ENCODE measurements at places on chromosomes 1 and 21.

- no peak for DNase-seq
These were observed 19.7 kb downstream of the ELK4 start for GRCh38 chr1:205612104-205612503.

DNA sequence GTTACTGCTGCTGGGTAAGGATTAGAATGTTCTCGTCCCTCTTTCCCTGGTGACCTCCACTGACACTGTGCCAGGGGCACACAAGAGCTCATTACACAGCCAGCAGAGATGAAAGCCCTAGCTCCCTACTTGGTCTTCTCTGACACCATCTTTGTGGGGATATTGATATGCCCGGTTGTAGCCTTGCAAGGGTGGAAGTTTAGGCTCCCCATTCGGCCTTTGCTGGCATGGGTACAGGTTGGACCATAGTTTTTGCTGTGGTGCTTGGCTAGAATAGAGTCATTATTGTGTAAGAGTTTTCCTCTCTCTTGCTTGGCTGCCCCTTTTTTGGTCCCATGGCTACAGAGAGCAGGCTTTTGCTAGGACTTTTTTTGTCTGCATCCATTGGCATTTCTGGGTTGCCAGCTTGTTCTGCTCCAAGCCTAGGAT, 12.3 kb downstream of the RAB4A start:
- no peak for DNase-seq

- DNase-seq = no peak
These were observed 105.3 kb downstream of the DISP1 start for GRCh38 chr1:222920169-222920568.

DNA sequence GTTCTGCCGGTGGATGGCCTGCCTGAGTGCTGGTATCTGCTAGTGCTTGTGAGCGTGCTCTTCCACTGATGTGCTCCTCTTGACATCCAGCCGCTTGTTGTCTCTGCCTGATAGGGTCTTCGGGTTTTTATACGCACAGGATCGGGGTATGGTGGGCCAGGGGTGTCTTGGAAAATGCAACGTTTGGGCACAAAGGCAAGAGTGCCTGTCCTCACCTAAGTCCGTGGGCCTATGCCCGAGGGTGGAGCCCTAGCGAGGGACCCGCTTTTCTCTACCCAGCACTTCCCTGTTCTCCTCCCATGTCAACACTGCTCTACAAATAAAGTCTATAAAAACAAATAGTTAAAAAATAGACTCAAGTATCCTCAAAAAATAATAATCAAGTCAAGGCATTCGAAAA, 1007.8 kb downstream of the PLA2G4A start:
- DNase-seq = no peak

DNA sequence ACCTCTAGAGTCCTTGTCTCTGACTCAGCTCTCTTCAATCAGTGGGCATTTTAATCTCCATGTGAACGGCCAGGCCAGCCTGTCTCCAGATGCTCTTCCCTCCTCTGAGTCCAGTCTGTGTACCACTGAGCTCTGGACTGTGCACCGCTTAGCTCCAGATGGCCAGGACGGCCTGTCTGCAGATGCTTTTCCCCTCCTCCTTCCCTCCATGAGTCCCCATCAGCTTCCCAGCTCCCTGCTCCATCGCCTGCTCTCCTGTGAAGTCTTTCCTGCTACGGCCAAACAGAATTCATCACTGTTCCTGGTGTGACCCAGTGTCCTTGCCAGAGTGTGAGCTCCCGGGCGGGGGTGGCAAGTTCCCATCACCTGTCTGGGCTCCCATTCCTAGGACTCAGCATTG, 42.0 kb downstream of the STUM start:
- DNase-seq = no peak

GRCh38 chr1:195141294-195141693, 1466.9 kb downstream of the KCNT2 start:
- DNase-seq = no peak

DNA sequence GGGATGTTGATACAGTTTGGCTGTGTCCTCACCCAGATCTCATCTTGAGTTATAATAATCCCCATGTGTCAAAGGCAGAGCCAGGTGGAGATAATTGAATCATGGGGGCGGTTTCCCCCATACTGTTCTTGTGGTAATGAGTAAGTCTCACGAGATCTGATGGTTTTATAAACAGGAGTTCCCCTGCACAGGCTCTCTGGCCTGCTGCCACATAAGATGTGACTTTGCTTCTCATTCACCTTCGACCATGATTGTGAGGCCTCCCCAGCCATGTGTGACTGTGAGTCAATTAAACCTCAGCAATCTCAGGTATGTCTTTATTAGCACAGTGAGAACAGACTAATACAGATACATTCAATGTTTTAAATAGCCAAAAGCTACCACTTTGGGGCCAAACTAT, 41.1 kb downstream of the SLC35F3 start:
- no peak for DNase-seq

GRCh38 chr1:65108025-65108642, 39.9 kb upstream of the AK4 start:
- no peak for DNase-seq

GRCh38 chr1:237258871-237259270, 216.9 kb downstream of the RYR2 start:
- no peak for DNase-seq

- DNase-seq = no peak
These were observed 8.6 kb upstream of the NKAIN1 start for GRCh38 chr1:31248276-31248675.

DNA sequence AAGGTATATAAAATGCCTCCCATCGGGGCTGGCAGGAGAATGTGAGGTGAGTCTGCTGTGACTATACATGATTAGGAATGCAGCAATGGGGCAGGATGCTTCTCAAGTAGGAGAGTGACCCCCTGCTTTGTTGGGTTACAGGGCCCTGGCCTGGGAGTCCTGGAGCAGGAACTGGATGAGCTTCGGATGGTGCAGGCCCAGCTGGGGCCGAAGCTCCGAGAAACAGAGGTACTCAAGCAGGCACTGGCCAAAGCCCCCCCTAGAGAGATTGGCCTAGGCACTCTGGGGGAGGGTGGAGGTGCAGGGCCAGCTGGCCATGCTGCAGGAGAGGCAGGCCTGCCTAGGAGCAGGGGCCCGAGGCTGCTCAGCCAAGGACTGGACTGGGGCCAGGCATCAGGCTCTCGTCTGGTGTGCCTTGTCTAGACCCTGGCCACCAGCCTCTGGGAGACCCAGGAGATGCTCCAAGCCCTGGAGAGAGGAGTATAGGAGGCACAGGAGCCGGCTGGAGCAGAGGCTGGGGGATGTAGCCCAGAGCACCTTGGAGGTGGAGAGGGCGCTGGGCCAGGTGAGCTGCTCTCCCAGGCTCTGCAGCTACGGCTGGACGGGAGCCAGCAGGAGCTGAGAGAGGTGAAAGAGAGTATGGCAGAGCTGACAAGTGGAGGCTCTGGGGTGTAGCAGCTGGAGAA, 32.8 kb upstream of the PKP1 start:
- DNase-seq = no peak

- no peak for DNase-seq
These were observed 150.8 kb upstream of the SGIP1 start for GRCh38 chr1:66383168-66383567.

DNA sequence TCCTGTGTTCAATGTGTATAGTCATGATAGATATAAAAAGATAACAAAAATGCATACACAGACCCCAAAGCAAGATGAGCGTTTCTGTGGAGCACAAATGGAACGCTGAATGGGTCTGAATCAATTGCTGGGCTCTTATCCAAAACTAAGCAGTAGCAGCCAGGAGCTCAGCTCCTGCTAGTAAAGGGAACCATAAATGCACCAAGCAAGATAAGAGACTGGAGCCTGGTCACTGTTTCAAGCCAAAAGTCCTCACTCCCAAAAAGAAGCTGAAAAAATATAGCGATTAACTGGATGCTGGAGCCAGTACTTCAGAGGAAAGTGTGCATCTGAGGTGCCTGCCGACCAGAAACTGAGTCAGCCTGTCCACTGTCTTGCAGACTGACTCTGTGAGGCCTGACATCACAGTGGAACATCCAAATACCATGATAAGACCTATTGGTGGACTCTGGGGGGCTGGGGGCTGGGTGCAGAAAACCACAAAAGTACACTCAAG, 68.9 kb downstream of the LRRC8C start:
- no peak for DNase-seq

DNA sequence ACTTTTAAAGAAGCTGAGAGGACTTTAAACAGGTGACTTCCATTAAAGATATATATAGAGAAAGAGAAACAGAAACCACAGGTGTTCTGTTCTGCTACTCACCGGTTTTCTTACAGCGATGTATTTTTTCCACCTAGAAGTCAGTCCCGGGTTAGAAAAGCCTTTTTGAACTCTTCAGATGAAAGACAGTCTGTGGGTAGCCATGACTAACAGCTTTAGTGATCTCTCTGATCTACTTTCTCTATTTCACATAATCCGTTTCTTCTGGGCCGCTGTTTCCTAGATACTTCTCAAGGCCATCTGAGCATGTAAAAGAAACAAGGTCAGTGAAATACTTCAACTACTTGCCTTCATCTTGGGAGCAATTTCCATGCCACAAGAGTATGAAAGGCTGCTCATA, 25.1 kb downstream of the WDR64 start:
- no peak for DNase-seq

- DNase-seq = no peak
These were observed 9.4 kb downstream of the IL23R start for GRCh38 chr1:67175530-67176087.

- no peak for DNase-seq
These were observed 12.1 kb upstream of the TSPEAR start for GRCh38 chr21:44723177-44724131.

GRCh38 chr1:73947009-73947408, 251.0 kb downstream of the LRRIQ3 start:
- no peak for DNase-seq

- DNase-seq = no peak
These were observed 38.4 kb upstream of the SPAG17 start for GRCh38 chr1:118223426-118223825.

GRCh38 chr1:172971241-172971640, 79.5 kb downstream of the TNFSF18 start:
- no peak for DNase-seq

- no peak for DNase-seq
These were observed 23.6 kb downstream of the TGFB2 start for GRCh38 chr1:218368686-218369085.

- no peak for DNase-seq
These were observed 973.2 kb downstream of the NCAM2 start for GRCh38 chr21:21971384-21971783.

DNA sequence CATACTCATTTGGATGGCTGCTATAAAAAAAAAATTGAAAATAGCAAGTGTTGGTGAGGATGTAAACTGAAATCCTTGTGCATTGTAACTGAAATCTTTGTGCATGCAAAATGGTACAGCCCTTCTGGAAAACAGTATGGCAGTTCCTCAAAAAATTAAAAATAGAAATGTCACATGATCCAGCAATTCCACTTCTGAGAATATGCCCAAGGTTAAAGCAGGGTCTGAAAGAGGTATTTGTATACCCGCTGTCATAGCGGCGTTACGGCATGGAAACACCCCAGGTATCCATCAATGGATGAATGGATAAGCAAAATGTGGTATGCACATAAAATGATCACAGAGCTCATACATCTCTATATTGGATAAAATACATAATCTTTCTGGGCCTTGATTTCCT, 116.7 kb downstream of the RUSC1 start:
- no peak for DNase-seq

DNA sequence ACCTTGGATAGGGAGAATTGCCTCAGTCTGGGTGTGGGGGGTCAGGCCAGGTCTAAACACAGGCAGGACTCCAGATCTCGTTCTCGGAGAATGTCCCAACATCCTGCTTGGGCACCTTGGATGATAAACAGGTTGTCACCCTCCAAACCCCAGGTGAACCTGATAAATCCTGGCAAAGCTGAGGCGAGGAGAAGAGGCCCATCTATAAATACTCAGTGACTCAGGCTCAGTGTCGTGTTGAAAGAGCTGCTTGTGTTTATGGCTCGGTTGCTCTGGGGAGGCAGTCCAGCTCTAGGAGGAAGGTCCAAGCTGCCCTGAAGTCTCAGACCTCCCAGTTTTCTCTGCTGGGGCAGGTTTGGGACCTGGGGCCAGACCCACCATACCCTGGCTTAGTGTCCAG, 15.8 kb upstream of the TRIM63 start:
- no peak for DNase-seq

DNA sequence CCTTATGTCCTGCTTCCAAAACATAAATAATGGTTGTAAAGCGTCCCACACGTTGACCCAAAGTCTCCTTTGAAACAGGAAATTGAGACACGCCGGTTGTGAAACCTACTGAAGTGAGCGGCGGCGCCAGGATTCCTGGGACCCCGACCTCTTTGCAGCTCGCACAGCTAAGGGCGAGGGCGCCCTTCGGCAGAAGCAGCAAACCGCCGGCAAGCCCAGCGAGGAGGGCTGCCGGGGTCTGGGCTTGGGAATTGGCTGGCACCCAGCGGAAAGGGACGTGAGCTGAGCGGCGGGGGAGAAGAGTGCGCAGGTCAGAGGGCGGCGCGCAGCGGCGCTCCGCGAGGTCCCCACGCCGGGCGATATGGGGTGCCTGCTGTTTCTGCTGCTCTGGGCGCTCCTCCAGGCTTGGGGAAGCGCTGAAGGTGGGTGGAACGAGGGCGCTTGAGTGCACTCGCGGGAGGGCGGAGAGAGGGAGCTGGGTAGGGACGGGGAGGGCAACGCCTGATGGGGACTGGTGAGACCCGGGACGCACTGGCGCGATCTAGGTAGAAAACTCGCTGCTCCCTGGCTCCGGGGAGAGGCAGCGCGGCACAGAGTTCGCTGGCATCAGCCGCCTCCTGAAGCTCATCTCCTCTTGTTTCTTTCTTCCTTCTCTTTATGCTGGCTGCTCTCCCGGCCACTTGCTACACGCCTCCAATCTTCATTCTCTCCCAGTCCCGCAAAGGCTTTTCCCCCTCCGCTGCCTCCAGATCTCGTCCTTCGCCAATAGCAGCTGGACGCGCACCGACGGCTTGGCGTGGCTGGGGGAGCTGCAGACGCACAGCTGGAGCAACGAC, at the start of gene CD1D:
Gene CD1D, plus strand, starts transcription at position 155 of the 836 bp plus-strand sequence. Its CDS starts 207 bp downstream, at position 362.
- no peak for DNase-seq

DNA sequence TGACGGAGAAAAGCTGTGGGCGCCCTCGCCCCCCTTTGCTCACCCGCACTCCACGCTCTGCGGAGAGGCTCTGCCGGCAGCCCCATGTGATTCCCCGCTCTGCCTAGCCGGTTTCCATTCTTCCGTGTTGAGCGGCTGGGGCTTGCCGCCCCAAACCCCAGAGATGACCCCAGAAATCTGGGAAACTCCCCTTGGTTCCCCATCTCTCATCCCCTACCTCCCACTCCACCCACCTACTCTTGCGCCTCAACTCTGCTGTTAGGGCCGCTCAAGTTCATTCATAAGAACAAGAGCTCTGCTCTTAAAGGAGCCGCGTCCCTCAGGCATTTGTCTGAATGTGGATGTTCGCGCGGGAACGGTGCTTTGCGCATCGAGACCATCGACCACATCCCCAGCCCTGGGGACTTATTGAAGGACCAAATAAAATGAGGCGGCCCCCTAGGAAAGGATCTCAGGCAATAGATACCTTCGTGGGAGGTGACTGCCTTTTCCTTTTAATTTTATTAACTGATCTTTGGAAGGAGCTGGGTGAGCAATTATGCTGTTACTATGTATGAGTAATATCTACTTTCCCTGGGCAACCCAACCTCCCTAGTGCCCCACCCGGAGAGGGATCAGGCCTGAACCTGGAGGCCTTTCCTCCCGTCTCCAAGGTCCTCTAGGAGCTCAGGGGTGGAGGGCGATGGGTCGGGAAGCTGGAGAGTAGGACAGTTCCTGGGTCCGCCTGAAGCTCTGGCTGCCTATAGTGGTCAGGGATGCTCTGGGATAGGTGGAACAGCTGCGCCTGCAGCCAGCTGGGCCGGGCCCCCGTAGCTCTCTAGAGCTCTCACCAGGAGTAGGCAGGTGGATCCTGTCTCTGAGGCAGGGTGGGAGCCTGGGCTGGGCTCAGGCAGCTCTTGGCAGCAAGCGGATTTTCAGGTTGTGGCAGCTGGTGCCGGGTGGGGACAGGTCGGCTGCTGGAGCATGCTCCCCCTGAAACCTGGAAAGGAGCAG, 898 bp downstream of the MFSD2A start:
- DNase-seq = peak; percentile 11

All from effector CD4-positive, alpha-beta T cell (primary cell).